ENCODE measurements at places on chromosomes 11 and 22. TPM values are rescaled to one million over a fixed set of nuclear protein-coding genes. Genes with fewer than 3 reads are reported as not detected.

Gene HEPACAM
- 0.42 TPM for total RNA-seq

Gene FDXACB1
- 0.83 TPM for total RNA-seq

GRCh38 chr22:36305813-36306212 is 52.9 kb downstream of the APOL1 start:
- no peak for DNase-seq

DNA sequence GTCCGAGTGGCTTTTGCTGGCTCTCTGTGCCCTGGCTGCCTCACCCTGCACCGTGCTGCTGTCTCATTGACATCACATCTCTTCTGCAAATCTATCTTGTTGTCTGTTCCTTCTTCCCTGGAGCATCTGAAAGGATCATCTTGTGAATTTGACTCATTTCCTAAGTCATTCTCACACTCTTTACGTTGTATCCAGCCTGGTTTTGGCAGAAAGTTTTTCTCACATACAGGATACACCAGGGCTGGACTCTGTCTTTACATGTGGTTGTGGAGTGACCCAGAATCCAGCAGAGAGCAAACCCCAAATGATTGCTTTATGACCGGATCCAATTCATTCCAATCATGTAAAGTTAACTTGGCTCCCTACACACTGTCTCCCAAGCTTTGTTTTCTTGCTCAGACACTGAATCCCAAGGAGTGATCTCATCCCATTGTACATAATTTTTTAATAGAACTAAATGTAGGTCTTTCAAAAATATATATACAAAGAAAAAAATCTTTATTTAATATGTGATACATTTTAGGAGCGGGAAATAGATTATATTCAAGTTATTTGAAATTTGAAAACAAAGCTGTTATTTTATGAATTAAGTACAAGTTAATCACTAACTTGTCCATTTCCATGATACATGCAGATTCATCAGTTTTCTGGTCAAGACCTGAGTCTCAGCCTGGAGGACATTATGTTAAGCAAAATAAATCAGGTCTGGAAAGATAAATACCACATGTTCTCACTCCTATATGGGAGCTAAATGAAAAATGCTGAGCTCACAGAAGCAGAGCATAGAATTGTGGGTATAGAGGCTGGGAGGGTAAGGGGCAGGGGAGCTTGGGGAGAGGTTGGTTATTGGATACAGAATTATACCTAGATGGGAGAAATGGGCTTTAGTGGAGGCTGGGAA is 2.9 kb upstream of the RFPL1 start:
- DNase-seq = no peak

GRCh38 chr11:28699701-28700100 is 591.5 kb downstream of the METTL15 start:
- DNase-seq = no peak

DNA sequence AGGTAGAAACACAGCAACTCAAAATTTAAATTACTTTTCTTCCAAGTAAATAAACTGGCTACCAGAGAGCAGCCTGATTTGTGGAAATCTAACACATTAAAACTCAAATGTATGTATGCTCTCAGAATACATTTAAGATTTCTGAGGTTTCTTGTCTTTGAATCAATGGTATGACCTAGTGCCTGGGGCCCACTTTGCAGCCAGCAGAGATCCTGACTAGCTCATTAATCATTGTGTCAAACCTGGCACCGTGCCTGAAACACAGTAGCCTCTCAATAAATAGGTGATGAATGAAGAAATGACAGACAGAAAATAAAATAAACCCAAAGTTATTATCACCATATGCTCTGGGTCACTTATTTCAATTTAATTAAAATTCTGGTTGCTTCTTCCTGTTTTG is 176.2 kb upstream of the FAT3 start:
- no peak for DNase-seq

- no peak for DNase-seq
Observed at GRCh38 chr11:91209306-91209705, 986.5 kb upstream of the CHORDC1 start.

GRCh38 chr22:37229012-37229804 is 14.9 kb downstream of the RAC2 start:
- DNase-seq = no peak

- DNase-seq = no peak
Observed at GRCh38 chr11:34331329-34331728, 26.5 kb downstream of the ABTB2 start.
